Upper lobe of right lung (tissue), 1 donor: ENCODE measurements at places on chromosomes 16 and 17.

GRCh38 chr17:61619493-61619892 is 28.5 kb upstream of the NACA2 start:
- no peaks in the 10 kb centered on the region for H3K27me3 ChIP-seq
- H3K4me3 ChIP-seq: no peak overlapping the region
- no peaks in the 10 kb centered on the region for H3K36me3 ChIP-seq
- DNase-seq: no peak
- no peaks in the 10 kb centered on the region for H3K4me1 ChIP-seq
- H3K27ac ChIP-seq: no peak overlapping the region

GRCh38 chr17:39173526-39174274 is 7.7 kb upstream of the ARL5C start:
- H3K4me3 ChIP-seq: no peak overlapping the region
- peaks cover 18% of the 10 kb centered on the region for H3K36me3 ChIP-seq
- H3K27ac ChIP-seq: no peak overlapping the region
- no peaks in the 10 kb centered on the region for H3K4me1 ChIP-seq
- DNase-seq: no peak
- no peaks in the 10 kb centered on the region for H3K27me3 ChIP-seq

DNA sequence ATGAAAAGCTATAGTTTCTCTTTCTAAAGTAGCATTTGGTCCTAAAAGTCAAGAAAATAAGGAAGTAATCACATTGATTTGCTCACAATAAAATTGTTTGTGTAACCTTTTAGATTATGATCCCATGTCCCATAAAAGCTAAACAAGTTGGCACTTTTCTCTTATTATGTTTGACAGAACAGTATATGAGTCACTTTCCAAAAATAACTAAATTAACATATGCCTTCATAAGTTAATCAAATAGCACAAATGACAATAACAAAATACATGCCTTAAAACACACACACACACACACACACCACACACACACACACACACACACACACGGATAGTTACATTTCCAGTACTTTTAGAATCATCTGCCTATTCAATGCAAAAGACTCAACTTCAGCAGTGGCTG is 2.8 kb downstream of the MED13 start:
- DNase-seq: no peak
- no peak overlapping the region for H3K27ac ChIP-seq
- H3K4me3 ChIP-seq: peak overlapping the region; percentile 28
- peaks cover 23% of the 10 kb centered on the region for H3K36me3 ChIP-seq

- H3K4me1 ChIP-seq: peaks cover 8% of the 10 kb centered on the region
- H3K27me3 ChIP-seq: no peaks in the 10 kb centered on the region
- H3K27ac ChIP-seq: peak overlapping the region; percentile 53
- no peak overlapping the region for H3K4me3 ChIP-seq
Measured at GRCh38 chr17:47660064-47660492, 10.4 kb downstream of the KPNB1 start.

- no peak overlapping the region for H3K27ac ChIP-seq
- H3K4me1 ChIP-seq: no peaks in the 10 kb centered on the region
- no peak for DNase-seq
- no peaks in the 10 kb centered on the region for H3K27me3 ChIP-seq
- no peaks in the 10 kb centered on the region for H3K36me3 ChIP-seq
Measured at GRCh38 chr16:23365602-23366240, 63.6 kb downstream of the SCNN1B start.

DNA sequence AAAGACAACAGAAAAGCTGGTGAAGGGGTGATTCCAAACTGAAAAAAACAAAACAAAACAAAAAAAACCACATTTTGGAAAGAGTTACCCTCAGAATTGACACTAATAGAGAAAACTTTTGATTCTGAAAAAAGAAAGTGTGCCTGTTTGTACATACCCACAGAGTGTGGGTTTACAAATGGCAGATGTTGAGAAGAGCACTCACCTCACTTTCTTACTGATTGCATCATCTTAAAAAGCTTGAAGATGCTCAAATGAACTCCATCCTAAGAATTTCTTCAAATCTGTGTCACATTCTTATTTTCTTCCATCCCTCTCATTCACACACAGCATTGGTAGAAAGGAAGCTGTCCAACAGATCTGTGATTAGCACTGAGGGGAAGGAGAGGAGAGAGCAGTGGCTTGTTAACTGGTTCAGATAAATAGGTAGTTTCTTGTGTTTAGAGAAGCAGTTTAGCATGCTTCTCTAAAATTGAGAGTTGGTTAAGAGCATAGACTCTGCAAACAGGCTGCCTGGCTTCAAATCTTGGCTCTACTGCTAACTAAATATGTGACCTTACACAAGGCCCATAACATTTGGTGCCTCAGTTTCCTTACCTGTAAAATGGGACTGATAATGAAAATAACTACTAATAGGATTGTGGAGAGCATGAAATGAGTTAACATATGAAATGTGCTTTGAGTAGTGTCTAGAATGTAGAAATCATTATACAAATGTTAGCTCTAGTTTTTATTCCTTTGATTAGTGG is 6.9 kb downstream of the GNAO1 start:
- peaks cover 9% of the 10 kb centered on the region for H3K4me1 ChIP-seq
- H3K27me3 ChIP-seq: peaks cover 30% of the 10 kb centered on the region
- DNase-seq: no peak
- H3K4me3 ChIP-seq: no peak overlapping the region

DNA sequence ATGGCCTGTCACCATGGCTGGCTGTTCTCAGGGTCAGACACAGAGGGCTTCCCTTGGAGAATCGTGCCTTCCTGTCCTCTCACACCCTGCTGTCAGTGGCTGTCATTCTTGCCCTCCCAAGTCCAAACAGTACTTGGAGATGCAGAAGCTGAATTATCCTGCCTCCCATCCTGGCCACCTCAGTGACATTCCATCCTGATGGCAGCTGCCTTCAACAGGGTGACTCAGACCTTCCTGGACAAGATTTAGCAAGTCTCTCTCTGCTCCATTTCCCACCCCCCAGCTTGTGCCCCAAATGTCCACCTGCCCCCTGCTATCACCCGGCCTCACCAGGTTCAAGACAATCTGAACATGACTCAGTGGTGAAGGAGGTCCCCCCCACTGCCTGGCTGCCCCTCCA is 4.8 kb upstream of the KRT36 start:
- no peak overlapping the region for H3K27ac ChIP-seq
- H3K4me1 ChIP-seq: peaks cover 11% of the 10 kb centered on the region
- H3K27me3 ChIP-seq: no peaks in the 10 kb centered on the region
- H3K36me3 ChIP-seq: no peaks in the 10 kb centered on the region
- DNase-seq: no peak
- H3K4me3 ChIP-seq: no peak overlapping the region

DNA sequence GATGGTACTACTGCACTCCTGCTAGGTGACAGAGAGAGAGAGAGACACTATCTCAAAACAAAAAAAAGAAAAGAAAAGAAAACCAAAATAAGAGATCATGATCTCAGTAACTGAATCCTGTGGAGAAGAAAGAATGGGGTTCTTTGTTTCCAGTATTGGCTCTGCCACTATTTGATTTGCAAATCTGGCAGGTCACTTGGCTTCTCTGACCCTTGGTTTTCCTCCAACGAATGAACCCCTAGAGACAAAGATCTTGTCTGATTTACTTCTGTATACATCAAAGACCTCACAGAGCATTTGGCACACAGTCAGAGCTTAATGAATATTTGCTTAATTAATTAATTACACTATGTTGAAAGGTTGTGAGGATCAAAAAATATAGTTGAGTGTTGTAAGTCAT is 47.9 kb upstream of the NLK start:
- H3K27me3 ChIP-seq: no peaks in the 10 kb centered on the region
- no peak overlapping the region for H3K4me3 ChIP-seq
- no peaks in the 10 kb centered on the region for H3K4me1 ChIP-seq

DNA sequence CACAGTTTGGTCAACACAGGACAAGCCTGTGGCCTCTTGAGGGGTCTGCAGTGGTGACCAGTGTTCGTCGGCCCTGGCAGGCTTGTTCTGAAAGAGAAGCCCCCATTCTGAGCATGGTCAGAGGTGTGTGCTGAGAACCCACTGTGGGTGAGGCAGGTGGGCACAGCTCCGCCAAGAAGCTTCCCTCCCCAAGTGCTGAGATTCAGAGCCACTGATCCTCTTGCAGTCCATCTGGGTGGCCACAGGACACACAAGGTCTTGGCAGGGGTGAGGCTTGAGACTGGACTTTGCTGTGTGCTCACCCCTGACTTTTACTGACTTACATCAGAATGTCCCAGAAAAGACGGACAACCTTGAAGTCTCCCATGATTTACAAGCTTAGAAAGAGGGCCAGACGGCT is 18.7 kb downstream of the MPRIP start:
- DNase-seq: peak; percentile 37
- H3K36me3 ChIP-seq: peaks cover 11% of the 10 kb centered on the region
- no peak overlapping the region for H3K27ac ChIP-seq
- peaks cover 48% of the 10 kb centered on the region for H3K4me1 ChIP-seq
- H3K27me3 ChIP-seq: no peaks in the 10 kb centered on the region

GRCh38 chr17:58818654-58819053 is 63.0 kb downstream of the PPM1E start:
- H3K36me3 ChIP-seq: no peaks in the 10 kb centered on the region
- DNase-seq: no peak
- no peak overlapping the region for H3K4me3 ChIP-seq
- no peak overlapping the region for H3K27ac ChIP-seq

GRCh38 chr17:73098919-73099318 is 6.4 kb upstream of the SLC39A11 start:
- no peak overlapping the region for H3K27ac ChIP-seq
- no peaks in the 10 kb centered on the region for H3K27me3 ChIP-seq
- no peak for DNase-seq
- H3K36me3 ChIP-seq: no peaks in the 10 kb centered on the region

DNA sequence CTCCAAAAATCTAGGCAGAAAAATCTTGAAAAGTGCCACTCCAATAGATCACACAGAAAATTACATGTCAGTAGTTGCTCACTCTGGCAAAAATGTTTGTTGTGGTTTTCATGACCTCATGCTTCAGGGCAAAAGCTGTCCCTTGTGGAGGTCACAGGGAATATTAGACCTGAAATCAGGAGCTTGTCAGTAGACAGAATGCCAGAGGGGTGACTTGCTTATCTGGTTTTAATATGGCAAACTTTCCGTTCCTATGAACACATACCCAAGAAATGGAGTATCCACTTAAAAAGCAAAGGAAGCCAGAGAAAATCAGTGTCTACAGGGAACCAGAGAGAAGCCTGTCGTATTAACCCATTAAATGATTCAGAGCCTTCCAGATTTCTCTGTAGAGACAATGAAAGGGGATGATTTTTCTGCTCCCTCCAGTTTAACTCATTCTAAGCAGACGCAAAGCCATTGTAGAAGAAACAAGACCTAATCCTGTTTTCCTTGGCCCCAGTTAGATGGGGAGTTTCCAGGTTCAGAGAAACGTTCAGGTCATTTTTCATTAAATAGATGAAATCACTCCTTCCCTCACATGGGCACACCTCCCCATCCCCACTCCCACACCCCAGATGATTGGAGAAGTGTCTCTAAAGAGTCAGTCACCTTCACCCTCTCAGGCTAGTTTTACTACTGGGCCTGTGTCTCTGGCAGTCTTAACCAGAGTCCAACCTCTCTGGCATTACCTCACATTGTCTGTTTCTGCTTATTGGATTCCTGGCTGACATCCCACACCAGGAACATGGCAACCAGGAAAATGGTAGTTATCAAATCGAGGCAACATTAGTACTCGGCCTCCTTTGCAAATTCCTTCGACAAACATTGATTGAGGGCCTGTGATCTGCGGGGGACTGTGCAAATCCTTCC is 6.0 kb downstream of the SOX9 start:
- no peak for DNase-seq
- H3K4me1 ChIP-seq: peaks cover 7% of the 10 kb centered on the region
- H3K27ac ChIP-seq: no peak overlapping the region
- H3K27me3 ChIP-seq: peaks cover 23% of the 10 kb centered on the region
- no peaks in the 10 kb centered on the region for H3K36me3 ChIP-seq
